ENCODE measurements at places on chromosomes 12 and 14. TPM values are rescaled to one million over a fixed set of nuclear protein-coding genes. Genes with fewer than 3 reads are reported as not detected.

GRCh38 chr14:76902591-76902990, 76.4 kb downstream of the LRRC74A start:
- DNase-seq, result no peak

Gene REC8
- total RNA-seq, result 0.66 TPM

- DNase-seq, result peak; percentile 3
Measured at GRCh38 chr14:41285186-41285748, 321.4 kb upstream of the LRFN5 start.

Gene FAM181A
- total RNA-seq, result not detected

- no peak for DNase-seq
Measured at GRCh38 chr12:22299294-22299912, 35.1 kb downstream of the ST8SIA1 start.

GRCh38 chr14:101357038-101357437, 204.3 kb upstream of the DIO3 start:
- no peak for DNase-seq

GRCh38 chr12:96466939-96467751, 22.2 kb upstream of the CFAP54 start:
- no peak for DNase-seq

DNA sequence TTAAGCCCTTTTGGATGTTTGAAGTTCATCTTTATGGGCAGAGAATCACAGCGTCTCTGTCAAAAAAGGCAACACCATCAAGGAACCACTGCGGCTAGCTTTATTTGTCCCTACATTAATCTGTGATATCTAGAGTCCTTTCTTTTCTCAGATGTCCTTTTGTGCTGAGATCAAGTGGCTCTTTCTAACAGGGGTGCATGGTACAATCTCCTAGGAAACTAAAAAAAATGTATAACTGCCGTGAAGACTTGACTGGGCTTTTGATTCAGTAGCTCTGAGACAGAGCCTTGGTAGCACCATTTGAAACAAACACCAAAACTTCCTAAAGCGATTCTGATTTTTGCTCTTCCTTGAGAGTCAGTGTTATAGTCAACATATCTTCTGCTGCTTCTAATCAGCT, 33.3 kb downstream of the KCNK13 start:
- DNase-seq, result no peak

Gene SLC4A8
- total RNA-seq, result 0.96 TPM

Gene SPIC
- not detected for total RNA-seq

Gene RPL41
- total RNA-seq, result 4,191 TPM

DNA sequence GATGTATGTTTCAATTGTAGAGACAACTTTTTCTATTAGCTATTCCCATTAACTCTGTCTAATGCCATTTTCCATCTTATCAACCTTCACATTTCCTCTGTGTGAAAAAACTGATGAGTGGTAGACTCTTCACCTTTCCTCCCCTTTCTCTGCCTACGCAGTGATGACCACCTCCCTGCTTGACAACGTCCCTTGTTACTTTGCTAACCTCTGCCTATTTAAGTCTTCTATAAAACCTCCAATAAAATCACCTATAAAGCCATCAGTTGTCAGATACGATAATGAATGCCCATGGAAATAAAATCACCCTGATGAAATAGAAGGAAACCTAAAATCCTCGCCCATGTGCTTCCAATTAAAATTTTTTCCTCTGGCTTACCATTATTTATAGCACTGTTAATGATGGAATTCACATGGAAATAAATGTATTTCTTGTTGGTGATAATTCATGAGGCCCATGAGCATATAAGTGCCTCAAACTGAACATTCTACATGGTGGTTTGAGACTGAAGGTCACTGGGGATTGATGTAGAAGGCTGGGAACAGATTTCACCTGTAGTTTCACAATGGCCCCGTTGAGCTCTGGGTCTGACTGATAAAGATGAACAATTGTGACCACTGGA, 1454.0 kb upstream of the SEL1L start:
- no peak for DNase-seq

Gene TAS2R46
- not detected for total RNA-seq

- no peak for DNase-seq
Measured at GRCh38 chr12:46831335-46832129, 5.7 kb upstream of the SLC38A4 start.

DNA sequence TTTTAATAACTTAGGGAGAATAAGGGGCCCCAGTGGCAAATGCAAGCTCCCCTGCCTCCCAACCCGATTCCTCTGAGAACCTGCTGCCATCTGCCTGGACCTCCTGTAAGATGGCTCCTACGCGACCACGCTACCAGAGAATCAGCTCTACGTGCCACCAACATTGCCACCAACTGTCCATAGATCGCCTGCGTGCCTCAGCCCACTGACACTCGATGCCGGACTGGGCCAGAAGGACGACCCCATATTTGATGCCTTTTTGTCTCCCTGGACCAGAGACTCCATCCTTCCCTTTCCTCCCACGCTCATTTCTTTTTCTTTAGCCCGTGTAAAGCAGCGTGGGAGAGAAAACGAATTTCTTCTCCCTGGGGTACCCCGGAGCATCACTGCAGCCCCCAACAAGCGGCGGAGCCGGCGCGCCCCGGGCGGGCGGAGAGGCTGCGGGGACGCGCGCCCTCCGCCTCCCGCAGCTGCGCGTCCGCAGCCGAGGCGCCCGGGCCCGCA, 565 bp upstream of the KLHL42 start:
- peak; percentile 6 for DNase-seq

GRCh38 chr12:55745361-55746173, 2.6 kb downstream of the GDF11 start:
- no peak for DNase-seq

GRCh38 chr12:124636138-124636978, 68.9 kb upstream of the NCOR2 start:
- peak; percentile 95 for DNase-seq

DNA sequence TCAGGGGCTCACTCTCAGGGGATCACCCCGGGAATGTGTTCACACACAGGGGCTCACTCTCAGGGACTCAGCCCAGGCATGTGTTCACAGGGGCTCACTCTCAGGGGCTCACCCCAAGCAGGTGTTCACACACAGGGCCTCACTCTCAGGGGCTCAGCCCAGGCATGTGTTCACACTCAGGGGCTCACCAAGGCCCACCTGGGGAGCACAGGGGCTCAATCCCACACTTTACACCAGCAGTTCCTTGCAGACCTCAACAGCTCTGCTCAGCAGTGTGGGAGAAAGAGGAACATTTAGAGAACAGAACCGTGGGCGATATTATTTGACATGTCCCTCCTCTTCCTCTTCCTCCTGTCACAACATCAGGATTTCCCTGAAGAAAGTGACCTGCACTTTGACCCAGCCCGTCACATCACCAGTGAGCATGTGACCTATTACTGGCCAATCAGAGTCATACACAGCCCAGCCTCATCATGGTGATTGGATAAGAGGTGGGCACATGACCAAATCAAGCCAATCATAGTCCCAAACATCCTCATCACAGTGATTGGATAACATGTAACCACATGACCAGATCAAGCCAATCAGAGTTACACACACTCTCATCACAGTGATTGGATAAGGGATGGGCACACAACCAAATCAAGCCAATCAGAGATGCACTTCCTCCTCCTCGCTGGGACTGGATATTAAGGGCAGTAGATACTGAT, 359.4 kb upstream of the SFSWAP start:
- no peak for DNase-seq

Gene SLC15A4
- 20.9 TPM for total RNA-seq

- DNase-seq, result peak; percentile 35
Measured at GRCh38 chr14:23559010-23559925, 3.2 kb downstream of the THTPA start.

Gene PRB2
- total RNA-seq, result not detected

DNA sequence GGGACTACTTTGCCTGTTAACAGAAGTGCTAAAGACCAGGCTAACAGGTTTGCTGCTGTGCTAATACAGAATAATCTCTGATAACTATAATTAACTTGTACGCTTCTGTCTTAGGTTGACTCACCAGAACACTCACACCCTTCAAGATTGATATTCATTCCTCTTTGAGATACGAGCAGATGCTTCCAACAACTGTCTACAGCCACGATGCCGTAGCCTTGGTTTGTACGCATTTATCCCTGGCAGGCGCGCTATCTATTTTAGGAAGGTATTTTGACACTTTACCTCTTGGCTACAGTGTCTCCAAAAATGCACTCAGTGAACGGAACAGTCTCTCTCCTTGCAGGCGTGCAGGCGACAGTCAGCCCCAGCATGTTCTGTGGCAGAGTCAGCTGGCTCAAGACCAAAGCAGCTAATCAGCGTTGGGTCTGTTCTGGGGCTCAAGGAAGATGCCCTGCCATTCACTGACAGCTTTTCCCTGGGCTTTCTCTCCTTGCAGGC, 146.4 kb upstream of the PRICKLE1 start:
- no peak for DNase-seq

- peak; percentile 88 for DNase-seq
Measured at GRCh38 chr12:22046090-22046967, at the start of gene CMAS. Gene CMAS, plus strand, starts transcription at chr12:22046218. Its CDS starts 86 bp downstream, at chr12:22046304.

DNA sequence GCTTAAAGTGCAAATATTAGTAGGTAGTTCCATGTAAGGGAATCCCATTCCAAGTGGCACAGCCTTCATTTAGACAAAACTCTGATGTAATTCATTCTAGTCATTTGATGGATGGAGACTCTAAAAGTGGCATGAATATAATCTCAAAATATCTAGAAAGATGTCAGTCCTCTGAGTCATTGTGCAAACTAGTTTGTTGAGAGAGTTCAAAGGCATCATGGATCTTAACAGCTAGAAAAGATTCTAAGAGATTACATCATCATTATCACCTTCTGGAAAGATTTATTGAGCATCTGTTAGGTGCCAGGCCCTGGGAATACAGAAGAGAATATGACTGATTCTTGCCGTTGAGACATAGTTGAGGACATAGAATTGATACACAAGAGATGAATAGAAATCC, 30.7 kb downstream of the CRADD start:
- DNase-seq, result no peak

Gene ADAM21
- 1.7 TPM for total RNA-seq

DNA sequence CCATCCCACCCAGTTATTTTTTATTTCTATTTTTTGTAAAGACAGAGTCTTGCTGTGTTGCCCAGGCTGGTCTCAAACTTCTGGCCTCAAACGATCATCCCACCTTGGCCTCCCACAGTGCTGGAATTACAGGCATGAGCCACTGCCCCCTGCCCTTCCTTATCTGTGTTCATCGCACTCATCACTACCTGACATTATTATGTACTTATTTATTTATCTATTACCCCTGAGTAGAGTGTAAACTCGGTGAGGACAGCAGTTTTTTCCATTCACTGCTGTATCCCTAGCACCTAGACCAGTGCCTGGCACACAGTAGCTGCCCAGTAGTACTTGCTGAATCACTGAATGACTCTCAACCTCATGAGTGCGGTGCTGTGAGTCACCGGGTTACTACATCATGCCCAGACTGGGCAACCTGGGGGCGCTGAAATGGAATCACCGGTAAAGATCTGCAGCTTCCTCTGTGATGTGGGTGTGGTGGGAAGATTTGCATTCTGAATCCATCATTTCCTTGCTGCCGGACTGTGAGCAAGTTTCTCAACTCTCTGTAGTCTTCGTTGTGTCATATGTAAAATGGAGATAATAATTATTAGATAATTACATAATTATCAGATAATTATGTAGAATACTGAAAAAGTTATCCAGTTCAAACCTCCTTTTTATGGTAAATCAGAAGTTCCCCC, 81.9 kb upstream of the USP44 start:
- peak; percentile 94 for DNase-seq

Gene AQP6
- not detected for total RNA-seq

DNA sequence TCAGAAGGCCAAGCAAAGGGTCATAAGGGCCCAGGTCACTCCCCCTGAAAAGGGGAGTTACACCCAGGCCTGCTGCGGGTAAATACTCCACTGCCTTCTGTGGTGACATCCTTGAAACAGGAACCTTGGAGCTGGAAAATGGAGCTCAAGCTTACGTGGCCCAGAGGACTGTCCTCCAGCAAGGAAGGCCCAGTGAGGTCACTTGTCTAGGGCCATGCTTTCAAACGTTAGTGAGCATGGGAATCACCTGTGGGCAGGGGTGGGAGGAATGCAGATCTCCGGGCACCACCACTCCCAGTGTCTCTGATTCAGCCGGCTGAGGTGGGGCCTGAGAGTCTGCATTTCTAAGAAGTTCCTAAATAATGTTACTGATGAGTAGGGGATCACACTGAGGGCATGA, 140.5 kb upstream of the CCND2 start:
- DNase-seq, result no peak

DNA sequence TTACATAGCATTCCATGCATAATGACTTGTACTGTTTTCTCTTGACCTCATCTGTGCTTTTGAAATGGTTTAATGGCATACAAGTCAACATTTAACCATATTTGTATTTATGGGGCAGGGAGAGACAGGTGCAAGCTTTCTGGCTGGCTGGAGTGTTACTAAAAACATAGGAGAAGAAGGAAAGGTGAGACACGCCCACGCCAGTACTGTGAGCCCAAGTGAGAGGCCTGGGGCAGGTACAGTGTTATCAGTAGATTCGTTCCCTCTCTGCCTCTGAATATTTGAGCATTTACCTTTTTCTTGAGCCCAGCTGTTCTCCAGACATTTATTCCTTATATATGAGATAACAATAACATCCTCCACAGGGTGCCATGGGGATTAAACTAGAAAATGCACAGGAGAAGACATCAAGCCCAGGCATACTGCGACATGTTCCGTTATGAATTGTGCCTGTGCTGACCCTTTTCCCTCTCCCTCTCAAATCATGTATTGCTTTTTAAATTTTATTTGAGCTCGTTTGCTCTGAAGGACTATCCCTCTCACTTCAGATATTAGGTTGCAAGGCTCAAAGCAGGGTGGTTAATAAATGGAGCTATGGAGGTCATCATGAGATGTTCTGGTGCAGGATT, 34.6 kb upstream of the TUBA1C start:
- no peak for DNase-seq

DNA sequence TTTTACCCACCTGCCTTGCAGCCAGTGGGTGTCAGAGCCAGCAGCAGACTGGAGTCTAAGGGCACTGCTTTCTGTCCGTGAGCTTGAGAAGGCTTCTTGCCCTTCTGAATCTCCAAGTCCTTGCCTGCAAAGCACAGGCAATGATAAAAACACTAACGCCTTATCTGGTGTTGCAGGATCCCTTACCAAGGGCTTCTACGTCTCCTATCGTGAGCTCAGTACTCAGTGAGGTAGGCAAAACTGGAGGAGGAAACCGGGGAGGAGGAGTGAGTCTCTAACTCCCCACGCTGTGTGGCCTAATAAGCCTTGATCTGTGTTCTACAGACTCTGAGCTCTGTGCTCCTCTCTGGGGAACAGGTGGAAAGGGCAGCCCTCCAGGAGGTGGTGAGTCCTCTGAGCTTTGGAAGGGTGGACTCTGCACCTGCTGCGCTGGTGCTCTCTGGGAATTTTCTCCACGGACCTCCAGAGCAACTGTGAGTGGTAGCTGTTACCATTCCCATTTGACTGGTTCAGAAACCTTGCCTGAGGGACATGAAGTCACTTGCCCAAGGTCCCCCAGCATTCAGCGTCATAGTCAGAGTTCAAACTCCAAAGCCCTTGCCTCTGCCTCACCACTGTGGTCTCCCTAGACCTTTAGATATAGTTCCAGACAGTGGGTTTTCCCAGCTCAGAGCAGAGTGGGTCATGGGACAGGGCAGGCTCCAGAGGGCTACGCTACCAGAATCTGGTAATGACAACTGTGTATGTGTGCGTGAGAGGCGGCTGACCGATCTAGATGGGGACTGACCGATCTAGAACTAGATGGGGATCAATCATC, 7.0 kb upstream of the MARK3 start:
- DNase-seq, result no peak

GRCh38 chr12:113439606-113440030, 17.4 kb downstream of the SDSL start:
- DNase-seq, result peak; percentile 21

Gene ADAMTS20
- total RNA-seq, result not detected

GRCh38 chr12:31566547-31566946, 24.4 kb downstream of the DENND5B start:
- no peak for DNase-seq

Gene SPTB
- not detected for total RNA-seq

- no peak for DNase-seq
Measured at GRCh38 chr12:21941506-21942376, 515 bp upstream of the ABCC9 start.

Gene MNAT1
- total RNA-seq, result 45.7 TPM
